ENCODE measurements at places on chromosomes 6 and 20. TPM values are rescaled to one million over a fixed set of nuclear protein-coding genes. Genes with fewer than 3 reads are reported as not detected.

The TRERF1 gene
- 6.2 TPM for total RNA-seq

The IL17F gene
- total RNA-seq: not detected

The ROMO1 gene
- 100 TPM for total RNA-seq

The BPIFB1 gene
- 0.07 TPM for total RNA-seq

The CDSN gene
- not detected for total RNA-seq

The CDK5RAP1 gene
- total RNA-seq: 16.4 TPM

The TUBB gene
- total RNA-seq: 617 TPM

The TAAR5 gene
- total RNA-seq: not detected

The FILIP1 gene
- total RNA-seq: 0.33 TPM

The HTR1B gene
- total RNA-seq: 0.17 TPM

The TCP11 gene
- total RNA-seq: 0.07 TPM

The ISM1 gene
- total RNA-seq: under 0.01 TPM

The MAK gene
- not detected for total RNA-seq

The MMS22L gene
- total RNA-seq: 8.2 TPM

The RSPO4 gene
- not detected for total RNA-seq

The OR2H1 gene
- not detected for total RNA-seq

The BTN3A1 gene
- total RNA-seq: 23.8 TPM

The RGL2 gene
- total RNA-seq: 46.3 TPM
